A549 treated with GW870086 at 1 μM for 4 hours (cell line): ENCODE measurements at places on chromosomes 1 and 21. TPM values are rescaled to one million over a fixed set of nuclear protein-coding genes. Genes with fewer than 3 reads are reported as not detected.

The AMIGO1 gene
- 1.1 to 1.4 TPM (median 1.2 TPM) in 5 replicates for total RNA-seq

The TEX38 gene
- total RNA-seq, result not detected in 5 replicates

The HES2 gene
- total RNA-seq, result 3.3 to 7.2 TPM (median 6.0 TPM) in 5 replicates

The NCAM2 gene
- total RNA-seq, result not detected in 5 replicates

The AMY2A gene
- total RNA-seq, result not detected in 5 replicates

The WNT9A gene
- total RNA-seq, result 6.1 to 8.5 TPM (median 7.8 TPM) in 5 replicates

The NUP210L gene
- 0.02 TPM in 1 of 5 replicates, not detected in the others for total RNA-seq

The MPZL1 gene
- total RNA-seq, result 102 to 135 TPM (median 123 TPM) in 5 replicates

The RAVER2 gene
- 4.1 to 5.5 TPM (median 4.9 TPM) in 5 replicates for total RNA-seq

The VWA1 gene
- 4.4 to 16.3 TPM (median 14.5 TPM) in 5 replicates for total RNA-seq

The HORMAD1 gene
- total RNA-seq, result 6.2 to 10.6 TPM (median 9.7 TPM) in 5 replicates

The NPHS2 gene
- total RNA-seq, result not detected in 5 replicates

The HENMT1 gene
- total RNA-seq, result 4.1 to 4.8 TPM (median 4.3 TPM) in 5 replicates

The PPFIA4 gene
- 0.23 to 0.63 TPM (median 0.40 TPM) in 5 replicates for total RNA-seq

The RORC gene
- 0.03 to 0.08 TPM (median 0.06 TPM) in 3 of 5 replicates, not detected in the others for total RNA-seq

The GJA9 gene
- total RNA-seq, result 0.06 to 0.08 TPM (median 0.07 TPM) in 3 of 5 replicates, not detected in the others

The TFAP2E gene
- total RNA-seq, result 0.49 to 1.2 TPM (median 0.56 TPM) in 5 replicates

The SOD1 gene
- total RNA-seq, result 369 to 415 TPM (median 380 TPM) in 5 replicates

The HAO2 gene
- total RNA-seq, result not detected in 5 replicates

The MYBPHL gene
- total RNA-seq, result not detected in 5 replicates

The CHODL gene
- not detected in 5 replicates for total RNA-seq

The COL24A1 gene
- 0.01 to 0.07 TPM (median 0.03 TPM) in 4 of 5 replicates, not detected in the other for total RNA-seq

The CACNA1E gene
- 0.02 TPM in 1 of 5 replicates, not detected in the others for total RNA-seq

The UCHL5 gene
- total RNA-seq, result 37.6 to 49.9 TPM (median 42.8 TPM) in 5 replicates

The SH2D1B gene
- 0.10 to 0.15 TPM (median 0.10 TPM) in 5 replicates for total RNA-seq

The GNAT2 gene
- total RNA-seq, result 0.14 to 0.26 TPM in 2 of 5 replicates, not detected in the others

The TTC3 gene
- 24.4 to 38.8 TPM (median 31.7 TPM) in 5 replicates for total RNA-seq

The SPATA21 gene
- 0.05 to 0.11 TPM (median 0.06 TPM) in 4 of 5 replicates, not detected in the other for total RNA-seq

The COL18A1 gene
- total RNA-seq, result 130 to 177 TPM (median 159 TPM) in 5 replicates

The SLC6A17 gene
- 4.1 to 5.5 TPM (median 5.0 TPM) in 5 replicates for total RNA-seq

The NCMAP gene
- 0.06 to 0.09 TPM (median 0.07 TPM) in 5 replicates for total RNA-seq

The VWA5B1 gene
- not detected in 5 replicates for total RNA-seq

The PLPPR4 gene
- total RNA-seq, result not detected in 5 replicates

The TNFRSF18 gene
- total RNA-seq, result 0.14 to 0.19 TPM in 2 of 5 replicates, not detected in the others

The ADGRL4 gene
- not detected in 5 replicates for total RNA-seq

The SPRR1B gene
- not detected in 5 replicates for total RNA-seq

The S1PR1 gene
- 0.10 to 0.26 TPM (median 0.14 TPM) in 5 replicates for total RNA-seq

The KRTAP23-1 gene
- total RNA-seq, result not detected in 5 replicates

The KMO gene
- total RNA-seq, result 0.58 to 1.4 TPM (median 0.90 TPM) in 5 replicates

The S100A7A gene
- not detected in 5 replicates for total RNA-seq

The FYB2 gene
- not detected in 5 replicates for total RNA-seq

The CNR2 gene
- total RNA-seq, result 0.02 TPM in 1 of 5 replicates, not detected in the others

The ADPRS gene
- total RNA-seq, result 23.7 to 31.7 TPM (median 28.6 TPM) in 5 replicates

The IFI44L gene
- total RNA-seq, result 0.22 TPM in 2 of 5 replicates, not detected in the others

The IL22RA1 gene
- 8.0 to 9.6 TPM (median 8.4 TPM) in 5 replicates for total RNA-seq

The S100B gene
- total RNA-seq, result not detected in 5 replicates

The LCE1E gene
- total RNA-seq, result 0.10 to 0.21 TPM in 2 of 5 replicates, not detected in the others

The TMCO2 gene
- total RNA-seq, result not detected in 5 replicates
